Myocyte (in vitro differentiated cells): ENCODE measurements at places on chromosomes 1 and 21. TPM values are rescaled to one million over a fixed set of nuclear protein-coding genes. Genes with fewer than 3 reads are reported as not detected.

Gene PGLYRP4
- total RNA-seq = not detected in 2 replicates

Gene TP73
- total RNA-seq = 1.3 and 2.2 TPM in 2 replicates

Gene CFHR1
- total RNA-seq = 0.21 and 0.73 TPM in 2 replicates

Gene NLRP3
- 0.05 TPM in 1 of 2 replicates, not detected in the other for total RNA-seq

Gene TXNIP
- total RNA-seq = 260 and 398 TPM in 2 replicates

Gene MROH9
- total RNA-seq = 0.16 TPM in 1 of 2 replicates, not detected in the other

Gene AMPD1
- total RNA-seq = 8.1 and 13.6 TPM in 2 replicates

Gene FMO5
- 0.99 and 2.6 TPM in 2 replicates for total RNA-seq

Gene ADAMTS5
- 34.5 and 44.7 TPM in 2 replicates for total RNA-seq

Gene PIK3CD
- total RNA-seq = 7.0 and 7.4 TPM in 2 replicates

Gene EIF4G3
- 61.6 and 65.5 TPM in 2 replicates for total RNA-seq
